ENCODE measurements at places on chromosomes 3 and 15.

DNA sequence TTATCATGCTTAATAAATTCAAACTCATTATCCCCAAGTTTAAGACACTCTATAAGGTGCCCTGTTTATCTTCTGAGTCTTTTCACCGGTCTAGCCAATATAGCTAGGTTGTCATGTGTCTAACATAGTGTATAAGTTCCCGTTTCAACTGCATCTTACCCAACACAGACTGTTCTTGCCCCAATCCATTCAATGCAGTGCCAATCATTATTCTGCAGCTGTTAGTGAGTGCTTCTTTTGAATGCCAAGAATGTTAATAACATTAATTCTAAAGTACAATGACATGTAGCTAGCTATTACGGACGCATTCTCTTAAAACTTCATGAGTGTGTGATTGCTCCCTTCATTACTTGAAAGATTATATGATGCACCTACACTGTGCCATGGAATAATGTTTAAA is 646.4 kb upstream of the NR2F2 start:
- DNase-seq = no peak

DNA sequence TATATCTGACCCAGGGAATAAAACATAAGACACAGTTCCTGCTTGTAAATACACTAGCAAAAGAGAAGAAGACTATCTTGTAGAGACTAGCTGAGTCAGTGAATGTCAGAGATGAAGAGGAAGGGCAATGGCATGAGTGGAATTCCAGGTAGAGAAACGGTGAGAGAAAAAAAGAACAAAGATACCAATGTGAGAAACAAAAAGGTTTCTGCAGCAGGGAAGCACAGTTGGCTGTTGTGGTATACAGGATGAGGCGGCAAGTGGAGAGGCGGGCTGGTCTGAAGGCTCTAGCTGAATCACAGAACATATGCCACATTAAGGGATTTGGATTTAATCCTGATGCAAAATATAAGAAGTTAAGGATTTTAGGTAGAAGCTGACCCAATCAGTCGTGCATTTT is 17.1 kb upstream of the TASOR start:
- DNase-seq = no peak

- DNase-seq = no peak
Measured at GRCh38 chr3:36124118-36124796, 256.0 kb upstream of the STAC start.

DNA sequence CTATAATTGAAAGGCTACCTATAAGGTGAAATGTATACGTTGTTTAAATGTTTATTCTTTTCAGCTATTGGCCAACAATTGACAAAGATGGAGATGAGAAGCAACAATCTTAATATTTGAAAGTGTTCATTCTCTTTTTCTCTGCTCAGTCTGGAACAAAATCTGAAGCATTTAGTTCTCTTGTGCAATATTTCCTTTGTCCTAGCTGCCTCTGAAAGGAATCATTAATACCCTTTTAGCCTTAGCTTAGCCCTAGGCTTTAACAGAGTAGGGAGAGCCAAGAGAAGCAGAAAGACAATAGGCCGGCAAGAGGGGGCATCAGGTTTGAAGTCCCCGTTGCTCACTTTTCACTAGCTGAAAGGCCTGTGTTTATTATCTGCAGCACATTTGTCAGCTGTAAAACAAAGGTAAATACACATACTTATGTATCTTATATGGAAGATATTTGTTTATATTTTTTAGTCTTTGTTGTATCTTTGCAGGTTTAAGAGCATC is 422.5 kb upstream of the SEMA6D start:
- DNase-seq = no peak

DNA sequence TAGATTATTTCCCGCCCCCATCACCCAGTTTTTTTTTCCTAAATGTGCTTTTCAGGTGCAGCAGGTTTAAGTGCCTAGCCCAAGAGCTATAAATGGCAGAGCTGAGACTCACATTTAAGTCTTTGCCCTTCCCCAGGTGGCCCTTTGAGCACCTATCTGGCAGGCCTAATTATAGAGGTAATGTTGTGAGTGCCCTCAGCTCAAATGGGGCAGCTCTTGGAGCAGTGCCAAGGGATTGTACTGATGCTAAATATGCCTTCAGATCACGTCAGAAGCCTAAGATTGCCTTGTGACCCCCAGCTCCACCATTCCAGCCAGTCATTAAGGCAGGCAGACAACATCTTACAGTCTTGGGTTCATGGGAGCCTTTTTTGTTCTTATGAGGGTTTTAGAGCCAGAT is 159.5 kb downstream of the RPLP1 start:
- no peak for DNase-seq

DNA sequence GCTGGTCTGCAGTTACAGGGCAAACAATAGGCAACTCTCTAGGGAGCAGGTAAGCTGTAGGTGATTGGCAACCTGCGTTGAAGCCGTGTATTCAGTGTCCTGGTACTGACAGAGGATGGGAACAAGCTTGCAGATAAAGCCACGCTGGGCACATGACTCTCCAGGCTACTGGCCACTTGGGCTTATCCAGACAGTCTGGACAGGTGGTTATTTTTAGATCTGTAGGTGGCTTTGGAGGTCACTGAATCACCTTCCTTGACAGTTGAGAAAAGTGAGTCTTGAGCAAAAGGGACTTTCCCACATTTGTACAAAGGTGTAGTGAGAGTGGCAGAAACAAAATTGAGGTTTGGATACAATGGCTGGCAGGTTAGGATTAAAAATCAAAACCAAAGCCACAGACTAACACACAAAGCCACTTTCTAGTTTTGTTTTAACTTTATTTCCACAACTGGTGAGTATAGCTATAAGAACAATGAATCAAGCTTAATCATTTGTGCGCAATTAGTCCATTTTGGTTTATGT is 22.3 kb upstream of the IL1RAP start:
- no peak for DNase-seq

DNA sequence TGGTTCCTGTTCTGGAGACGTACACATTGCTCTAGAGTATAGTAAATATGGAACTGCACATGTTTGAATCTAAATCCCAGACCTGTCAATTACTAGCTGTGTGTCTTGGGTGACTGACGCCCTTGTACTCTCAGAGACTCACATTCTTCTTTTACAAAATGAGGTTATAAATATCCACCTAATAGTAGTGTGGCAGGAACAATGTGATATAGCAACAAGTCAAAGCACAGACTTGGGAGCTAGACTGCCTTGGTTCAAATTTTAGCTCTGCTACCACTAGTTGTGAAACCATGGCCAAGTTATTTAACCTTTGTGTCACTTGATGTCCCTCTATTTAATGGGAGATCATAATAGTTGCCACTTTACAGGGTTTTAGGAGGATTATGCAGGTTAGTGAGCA is 245.6 kb downstream of the CPNE4 start:
- no peak for DNase-seq

Measured in stimulated activated CD4-positive, alpha-beta T cell treated with anti-CD3 and anti-CD28 coated beads, Interleukin-12 subunit alpha, Interleukin-12 subunit beta, amount 100 ng/mL, for 24 hours (primary cell).